Activated CD4-positive, CD25-positive, alpha-beta regulatory T cell (primary cell): ENCODE measurements at places on chromosomes 2 and 18.

DNA sequence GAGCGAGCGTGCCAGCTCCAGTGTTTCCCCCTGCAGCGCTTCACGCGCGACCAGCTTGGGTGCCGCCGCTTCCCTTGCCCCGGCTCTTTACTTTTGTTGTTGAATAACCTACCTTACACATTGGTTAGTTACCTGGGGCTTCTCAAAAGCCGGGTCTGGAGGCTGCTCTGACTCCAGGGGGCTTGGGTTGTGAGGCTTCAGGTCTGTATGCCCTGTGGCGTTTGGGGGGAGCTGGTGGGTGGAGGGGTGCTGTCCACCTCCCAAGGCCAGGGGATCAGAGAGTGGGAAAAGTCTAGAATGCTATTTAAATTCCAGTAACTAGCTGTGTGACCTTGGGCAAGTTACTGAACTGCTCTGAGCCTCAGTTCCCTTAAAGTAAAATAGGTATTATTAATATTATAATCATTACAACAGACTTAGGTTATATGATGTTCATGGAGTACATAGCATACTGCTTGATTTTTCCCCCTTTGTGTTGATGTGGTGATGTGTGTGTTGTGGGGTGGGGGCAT is 770 bp downstream of the LYPD6B start:
- DNase-seq: no peak

GRCh38 chr2:29910465-29910864 is 10.9 kb downstream of the ALK start:
- DNase-seq: no peak

DNA sequence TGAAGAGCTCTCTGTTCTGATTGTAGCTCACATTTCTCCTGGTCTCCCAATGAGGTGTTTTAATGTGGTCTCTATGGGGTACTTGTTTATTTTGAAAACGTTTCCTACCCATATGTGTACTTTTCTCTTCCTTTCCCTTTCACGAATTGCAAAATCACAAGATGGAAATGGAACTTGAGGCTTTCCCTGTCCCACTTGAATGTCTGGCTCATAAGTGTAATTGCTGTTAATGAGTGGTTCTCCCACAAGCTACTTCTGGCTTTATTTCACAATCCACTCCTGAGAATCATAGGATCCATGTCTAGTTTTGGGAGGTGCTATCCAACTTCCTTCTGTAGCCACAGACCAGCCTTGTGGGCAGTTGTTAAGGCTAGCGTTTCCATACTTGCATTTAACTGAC is 81.1 kb upstream of the CAVIN2 start:
- DNase-seq: no peak

- DNase-seq: no peak
Observed at GRCh38 chr2:22855081-22855480, 529.9 kb upstream of the KLHL29 start.

- no peak for DNase-seq
Observed at GRCh38 chr2:22536133-22536532, 848.8 kb upstream of the KLHL29 start.

- peak; percentile 36 for DNase-seq
Observed at GRCh38 chr18:48834413-48835031, 116.2 kb downstream of the SMAD7 start.

DNA sequence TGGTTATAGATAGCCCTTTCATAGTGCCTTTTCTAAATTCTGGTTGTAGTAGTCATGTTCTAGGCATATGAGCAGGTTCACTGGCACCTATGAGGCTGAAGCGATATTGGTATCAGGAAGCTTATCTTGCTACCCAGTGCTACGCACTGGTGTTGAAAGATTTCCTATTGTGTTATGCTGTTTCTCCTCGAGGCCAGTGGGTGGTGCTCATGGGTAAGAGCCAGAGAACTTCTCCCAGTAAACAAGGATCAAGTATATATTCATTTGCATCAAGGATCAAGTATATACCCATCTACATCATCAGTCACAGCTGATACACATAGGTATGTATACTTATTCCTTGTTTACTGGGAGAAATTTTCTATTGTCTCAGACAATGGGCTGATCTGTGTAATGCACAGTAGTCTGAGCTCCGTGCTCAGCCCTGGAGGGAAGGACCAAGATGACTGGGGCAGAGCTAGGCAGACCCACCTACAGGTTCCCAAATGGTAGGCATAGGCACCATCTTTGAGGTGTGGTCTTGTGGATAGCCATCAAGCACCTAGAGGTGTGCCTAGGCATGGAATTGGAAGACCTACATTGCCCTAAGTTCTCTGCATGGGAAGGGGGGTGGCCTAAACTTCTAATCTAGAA is 101.2 kb upstream of the GALNT13 start:
- DNase-seq: no peak

- DNase-seq: no peak
Observed at GRCh38 chr2:143140864-143141661, 11.8 kb downstream of the ARHGAP15 start.

DNA sequence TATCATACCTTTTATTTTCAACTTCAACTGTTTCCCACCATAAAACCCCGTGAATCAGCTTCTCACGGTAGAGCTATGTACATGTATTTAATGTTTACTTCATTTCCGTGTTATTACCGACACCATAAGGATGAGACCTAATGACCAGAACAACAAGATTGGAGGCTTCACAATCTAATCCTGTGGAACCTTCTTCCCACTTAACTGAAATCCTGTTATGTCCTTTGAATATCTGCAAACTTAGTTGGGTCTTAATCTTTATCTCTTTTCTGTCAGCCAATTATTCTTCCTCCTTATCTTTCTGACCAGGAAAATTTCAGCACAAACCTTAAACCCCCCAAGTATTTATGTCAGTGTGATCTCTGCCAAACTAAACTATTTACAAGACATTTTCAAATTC is 214.4 kb downstream of the TMX3 start:
- DNase-seq: no peak

DNA sequence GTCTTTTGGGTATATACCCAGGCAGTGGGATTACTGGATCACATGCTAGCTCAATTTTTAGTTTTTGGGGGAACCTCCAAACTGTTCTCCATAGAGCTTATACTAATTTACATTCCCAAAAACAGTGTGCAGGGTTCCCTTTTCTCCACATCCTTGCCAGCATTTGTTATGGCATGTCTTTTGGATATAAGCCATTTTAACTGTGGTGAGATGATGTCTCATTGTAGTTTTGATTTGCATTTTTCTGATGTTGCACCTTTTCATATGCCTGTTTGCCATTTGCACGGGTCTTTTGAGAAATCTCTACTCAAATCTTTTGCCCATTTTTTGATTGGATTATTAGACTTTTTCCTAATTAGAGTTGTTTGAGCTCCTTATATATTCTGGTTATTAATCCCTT is 8.0 kb downstream of the FASTKD1 start:
- DNase-seq: no peak

DNA sequence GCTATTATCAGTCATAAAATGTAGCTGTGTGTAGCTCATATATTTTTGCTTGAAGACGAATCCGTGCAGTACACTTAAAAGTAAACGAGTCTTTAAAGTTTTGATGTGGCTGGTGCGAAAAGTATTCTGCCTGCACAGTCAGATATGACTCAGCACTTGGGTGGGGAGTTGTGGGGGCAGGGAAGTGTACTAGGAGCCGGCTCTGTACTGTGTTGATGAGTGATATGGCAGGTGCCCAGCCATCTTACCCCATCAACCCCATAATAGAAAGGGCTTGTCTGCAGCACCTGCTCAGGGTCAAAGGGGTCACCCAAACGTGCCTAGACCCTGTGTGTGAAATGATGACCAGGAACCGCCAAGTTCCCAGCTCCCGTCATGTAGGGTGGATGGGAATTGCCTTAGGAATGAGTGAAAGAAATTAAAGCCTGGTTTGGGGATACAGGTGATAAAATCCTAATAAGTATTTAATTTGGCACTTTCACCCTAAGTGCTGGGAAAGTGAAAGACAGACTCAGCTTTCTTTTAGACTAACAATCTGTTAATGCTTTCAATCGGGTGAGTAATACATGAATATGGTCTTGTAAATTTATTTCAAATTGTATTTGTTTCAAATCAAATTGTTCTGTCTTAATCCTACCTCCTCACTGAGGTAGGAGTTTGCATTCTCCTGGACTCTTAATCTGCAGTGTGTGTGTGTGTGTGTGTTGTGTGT is 48.0 kb downstream of the BCL2L11 start:
- peak; percentile 13 for DNase-seq

- DNase-seq: no peak
Observed at GRCh38 chr2:151287513-151288250, 1.8 kb downstream of the NMI start.

DNA sequence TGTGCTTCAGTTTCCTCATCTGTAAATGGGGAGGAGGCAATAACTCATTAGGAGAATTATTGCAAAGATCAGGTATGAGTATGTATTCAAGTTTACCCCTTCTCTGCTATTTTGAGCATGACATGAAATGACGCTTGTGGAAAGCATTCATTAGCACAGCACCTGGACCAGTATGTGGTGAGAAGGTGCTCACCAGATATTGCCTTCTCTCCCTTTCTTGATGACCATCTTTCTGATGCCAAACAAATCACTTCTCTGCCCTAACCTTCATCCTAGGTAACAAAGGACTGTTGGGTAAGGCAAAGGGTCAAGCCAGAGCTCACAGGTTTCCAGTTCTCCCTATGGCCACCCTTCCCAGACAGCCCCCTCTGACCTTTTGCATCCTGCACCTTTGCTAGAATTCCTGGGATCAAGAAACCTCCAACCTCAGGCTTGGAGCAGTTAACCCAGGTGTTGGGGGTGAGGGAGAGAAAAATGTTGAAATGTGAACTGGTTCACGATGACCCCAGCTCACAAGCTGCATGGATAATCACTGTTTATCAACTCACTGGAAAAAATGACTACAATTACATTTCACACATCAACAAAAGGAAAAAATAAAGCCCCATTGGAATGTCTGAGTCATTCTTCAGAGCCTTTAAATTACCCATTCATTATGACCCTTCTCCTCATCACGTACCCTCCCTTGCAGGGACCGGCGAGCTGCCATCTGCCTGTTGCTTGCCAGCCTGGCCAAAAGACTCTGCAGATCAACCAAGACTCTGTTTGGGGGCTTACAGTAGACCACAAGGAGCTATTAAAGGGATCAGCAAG is 41.6 kb downstream of the LBH start:
- no peak for DNase-seq

GRCh38 chr2:238104691-238105371 is 4.7 kb downstream of the ESPNL start:
- no peak for DNase-seq

- peak; percentile 47 for DNase-seq
Observed at GRCh38 chr2:28408764-28409599, 16.3 kb downstream of the FOSL2 start.

GRCh38 chr2:36355151-36355889 is at the start of gene CRIM1:
Gene CRIM1 (plus strand): TSS chr2:36355778. CDS start chr2:36356293, 515 bp downstream.
- peak; percentile 13 for DNase-seq

DNA sequence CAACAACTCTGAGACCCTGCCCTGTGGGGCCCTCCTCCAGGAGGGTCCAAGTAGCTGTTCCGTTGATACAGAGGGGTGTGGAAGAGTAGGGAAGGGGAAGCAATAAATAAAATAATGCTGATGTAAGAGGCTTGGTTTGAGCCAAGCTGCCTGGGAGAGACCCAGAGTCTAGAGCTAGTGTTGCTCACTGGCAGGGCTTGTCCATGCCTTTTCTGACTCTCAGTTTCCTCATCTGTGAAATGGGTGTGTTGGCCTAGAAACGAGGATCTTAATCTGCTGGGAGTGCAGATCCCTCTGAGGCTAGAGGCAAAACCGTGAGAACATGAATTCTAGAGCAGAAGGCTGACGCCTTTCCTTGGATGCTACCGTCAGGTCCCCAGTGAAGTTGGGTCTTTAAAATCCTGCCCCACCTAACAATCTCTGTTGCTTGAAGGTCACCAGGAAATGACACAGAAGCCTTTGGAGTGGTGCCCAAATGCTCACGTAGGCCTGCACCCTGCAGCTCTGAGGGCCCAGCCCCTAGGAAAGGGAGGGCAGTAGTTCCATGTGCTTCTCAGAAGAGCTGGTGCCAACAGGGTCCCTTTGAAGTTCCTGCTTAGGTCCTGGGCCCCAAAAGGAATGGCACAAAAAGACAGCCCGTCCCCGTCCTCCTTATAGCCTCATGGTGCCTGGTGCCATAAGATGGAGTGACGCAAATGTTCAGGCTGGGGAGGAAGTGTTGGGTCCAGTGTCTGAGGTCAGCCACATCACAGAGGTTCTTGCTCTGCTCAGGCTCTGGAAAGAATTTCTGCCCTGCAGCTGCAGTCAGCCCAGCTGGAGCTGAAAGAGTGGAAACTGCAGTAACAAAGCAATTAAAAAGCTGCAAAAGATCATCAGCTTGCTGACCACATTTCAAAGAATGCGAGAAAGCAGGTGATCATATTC is 73.2 kb upstream of the SMAD2 start:
- DNase-seq: no peak

DNA sequence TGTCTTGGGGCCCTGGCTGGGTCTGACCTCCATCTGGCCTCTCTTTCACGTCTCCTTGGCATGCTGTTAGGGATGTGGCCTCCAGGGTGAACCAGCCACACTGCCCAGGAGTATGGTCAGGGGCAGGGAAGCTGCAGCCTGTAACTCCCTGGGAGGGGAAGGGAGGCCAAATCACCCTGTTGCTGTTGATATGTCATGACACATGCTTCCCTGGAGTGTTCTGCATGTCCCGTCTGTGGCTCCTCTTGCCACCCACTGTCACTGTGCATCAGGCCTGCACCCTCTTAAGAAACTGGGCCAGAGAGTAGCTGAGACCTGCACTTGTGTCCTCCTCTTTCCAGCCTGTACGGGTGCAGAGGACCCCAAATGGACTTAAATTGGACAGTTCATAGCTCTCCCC is 221.3 kb downstream of the FHOD3 start:
- DNase-seq: no peak

DNA sequence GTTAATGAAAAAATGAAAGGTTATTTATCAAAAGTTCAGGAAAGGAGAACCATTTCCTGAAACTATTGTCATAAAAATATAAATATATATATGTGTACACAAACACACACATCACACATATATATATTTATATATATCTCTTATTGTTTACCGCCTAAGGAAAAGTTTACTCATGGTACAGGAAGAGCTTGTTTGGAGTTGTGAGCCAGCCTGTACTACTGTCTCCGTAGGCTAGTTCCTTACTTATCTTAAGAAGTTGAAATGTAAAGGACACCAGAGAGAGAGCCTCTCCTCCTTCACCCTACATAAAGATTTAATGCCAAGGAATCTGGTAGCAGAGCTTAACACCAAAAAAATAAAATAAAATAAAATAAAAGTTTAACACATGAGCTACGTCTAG is 19.6 kb downstream of the DSC1 start:
- DNase-seq: no peak

- DNase-seq: no peak
Observed at GRCh38 chr2:222944552-222944951, 83.7 kb downstream of the ACSL3 start.
